ENCODE measurements at places on chromosomes 5 and 9.

- no peak for DNase-seq
These were observed 77.4 kb downstream of the CFAP77 start for GRCh38 chr9:132487351-132487791.

DNA sequence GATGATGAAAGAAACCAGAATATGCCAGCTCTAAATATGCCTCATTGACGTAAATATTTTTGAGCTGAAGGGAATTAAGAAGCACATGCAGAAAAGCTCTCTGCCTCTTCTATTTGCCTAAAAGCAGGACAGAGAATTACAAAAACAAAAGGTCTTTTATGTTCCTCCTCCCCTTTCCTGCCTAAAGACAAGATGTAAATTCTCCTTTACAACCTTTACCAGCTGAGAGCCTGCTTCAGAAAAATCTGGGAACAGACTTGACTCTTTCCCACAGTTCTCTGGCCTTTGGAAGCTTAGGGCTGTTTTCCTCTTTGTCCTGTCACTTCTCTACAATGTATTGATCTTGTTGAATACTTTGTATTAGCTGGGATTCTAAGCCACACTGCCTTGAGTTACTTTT, 199.7 kb downstream of the TMC1 start:
- DNase-seq, result no peak

DNA sequence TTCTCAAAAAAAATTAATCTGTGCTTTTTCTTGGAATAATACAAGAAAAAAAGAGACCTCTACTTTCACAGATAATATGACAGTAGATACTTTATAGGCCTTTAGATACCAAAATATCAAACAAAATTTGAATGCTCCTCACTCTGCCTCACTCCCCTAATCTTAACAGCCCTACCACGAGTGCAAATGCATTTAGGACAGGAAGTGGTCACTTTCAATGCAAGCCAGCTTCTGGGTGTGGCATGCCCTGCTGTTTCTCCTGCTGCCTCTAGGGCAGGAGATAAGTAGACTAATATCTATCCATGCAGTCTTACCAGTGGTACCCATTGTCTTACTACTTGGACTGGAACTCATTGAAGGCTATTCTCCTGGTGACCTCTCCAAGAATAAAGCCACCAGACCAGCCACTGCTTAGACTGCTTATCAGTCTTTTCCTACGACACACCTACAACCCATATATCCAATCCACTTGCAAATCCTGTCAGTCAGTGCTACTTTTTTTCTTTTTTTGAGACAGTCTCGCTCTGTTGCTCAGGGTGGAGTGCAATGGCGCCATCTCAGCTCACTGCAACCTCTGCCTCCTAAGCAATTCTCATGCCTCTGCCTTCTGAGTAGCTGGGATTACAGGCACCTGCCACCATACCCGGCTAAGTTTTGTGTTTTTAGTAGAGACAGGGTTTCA, 23.0 kb downstream of the FRRS1L start:
- DNase-seq, result no peak

GRCh38 chr5:151755383-151755782, 3.0 kb downstream of the ATOX1 start:
- DNase-seq, result no peak

DNA sequence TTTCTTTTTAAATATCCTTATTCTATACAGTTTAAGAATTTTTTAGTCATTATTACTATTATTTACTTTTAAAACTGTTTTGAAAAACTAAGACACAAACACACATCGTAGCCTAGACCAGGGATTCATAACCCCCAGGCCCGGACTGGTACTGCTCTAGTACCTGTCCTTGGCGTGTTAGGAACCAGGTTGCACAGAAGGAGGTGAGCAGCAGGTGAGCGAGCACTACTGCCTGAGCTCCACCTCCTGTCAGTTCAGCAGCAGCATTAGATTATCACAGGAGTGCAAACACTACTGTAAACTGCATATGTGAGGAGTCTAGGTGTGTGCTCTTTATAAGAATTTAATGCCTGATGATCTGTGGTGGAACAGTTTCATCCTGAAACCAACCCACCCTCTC, 357.0 kb downstream of the PTPRD start:
- DNase-seq, result no peak

- no peak for DNase-seq
These were observed 25.4 kb upstream of the ZSWIM6 start for GRCh38 chr5:61306531-61307131.

Data from GM12892 (cell line).